ENCODE measurements at places on chromosomes 16 and 17.
A peak's percentile ranks its signal among the peaks of the same experiment; 100 is the strongest.

DNA sequence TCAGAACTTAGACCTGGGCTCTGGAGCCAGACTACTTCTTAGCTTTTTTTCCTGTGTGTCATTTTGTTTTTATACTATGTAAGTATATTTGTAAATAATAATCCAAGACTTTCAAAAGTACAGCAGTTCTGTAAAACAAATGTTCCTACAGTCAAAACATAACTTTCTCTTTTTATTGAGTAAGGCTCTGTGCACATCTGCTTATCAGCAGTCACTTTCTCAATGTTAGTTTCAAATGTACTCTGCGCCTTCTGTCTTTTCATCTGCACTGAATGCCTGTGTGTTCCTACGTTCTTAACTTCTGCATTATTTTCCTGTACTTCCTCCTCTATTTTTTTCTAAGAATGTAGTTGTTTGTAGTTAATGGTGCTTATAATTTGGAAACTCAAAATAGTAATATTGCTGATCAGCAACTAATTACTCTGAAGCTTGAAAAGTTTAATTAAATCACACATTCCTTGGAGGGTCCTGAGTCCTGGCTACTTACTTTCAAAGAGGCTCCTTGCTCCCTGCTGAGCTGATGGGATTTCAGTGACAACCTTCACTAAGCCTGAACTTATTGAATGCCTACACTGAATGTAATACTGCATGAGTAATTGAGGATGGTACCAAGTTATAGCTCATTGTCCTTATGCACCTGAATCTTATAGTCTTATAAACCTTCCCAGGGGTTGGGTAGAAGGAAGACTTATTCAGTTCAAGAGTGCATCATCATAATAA is 329.9 kb downstream of the KCNJ2 start:
- H3K36me3 ChIP-seq: no peaks in the 10 kb centered on the region
- H3K4me1 ChIP-seq: peaks cover 3% of the 10 kb centered on the region
- H3K27ac ChIP-seq: no peak overlapping the region
- no peak for DNase-seq
- H3K4me3 ChIP-seq: no peak overlapping the region

DNA sequence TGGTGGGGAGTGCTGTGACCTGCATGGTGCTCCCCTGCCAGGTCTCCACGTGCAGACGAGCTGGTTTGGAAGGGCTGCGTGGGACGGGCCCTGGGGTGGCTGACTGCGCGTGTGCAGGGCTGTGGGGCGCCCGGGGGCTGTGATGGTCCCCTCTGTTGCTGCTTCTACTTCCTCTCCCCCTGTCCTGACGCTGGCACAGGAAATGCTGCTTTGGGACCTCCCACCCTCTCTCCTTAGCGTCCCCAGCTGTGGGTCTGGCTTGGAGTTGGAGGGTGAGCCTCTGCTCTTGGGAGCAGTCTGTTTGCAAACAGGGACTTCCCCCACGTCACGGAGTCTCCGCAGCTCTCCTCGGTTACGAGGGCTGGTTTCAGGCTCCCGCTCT is 35.2 kb downstream of the TSC2 start:
- no peaks in the 10 kb centered on the region for H3K27me3 ChIP-seq
- H3K4me3 ChIP-seq: no peak overlapping the region
- DNase-seq: no peak
- peaks cover 86% of the 10 kb centered on the region for H3K36me3 ChIP-seq

- H3K27me3 ChIP-seq: peaks cover 5% of the 10 kb centered on the region
- H3K27ac ChIP-seq: peak overlapping the region; percentile 80
- no peaks in the 10 kb centered on the region for H3K36me3 ChIP-seq
- H3K4me1 ChIP-seq: peaks cover 22% of the 10 kb centered on the region
- DNase-seq: peak; percentile 83
Measured at GRCh38 chr17:55420776-55421178, 858 bp downstream of the MMD start.

DNA sequence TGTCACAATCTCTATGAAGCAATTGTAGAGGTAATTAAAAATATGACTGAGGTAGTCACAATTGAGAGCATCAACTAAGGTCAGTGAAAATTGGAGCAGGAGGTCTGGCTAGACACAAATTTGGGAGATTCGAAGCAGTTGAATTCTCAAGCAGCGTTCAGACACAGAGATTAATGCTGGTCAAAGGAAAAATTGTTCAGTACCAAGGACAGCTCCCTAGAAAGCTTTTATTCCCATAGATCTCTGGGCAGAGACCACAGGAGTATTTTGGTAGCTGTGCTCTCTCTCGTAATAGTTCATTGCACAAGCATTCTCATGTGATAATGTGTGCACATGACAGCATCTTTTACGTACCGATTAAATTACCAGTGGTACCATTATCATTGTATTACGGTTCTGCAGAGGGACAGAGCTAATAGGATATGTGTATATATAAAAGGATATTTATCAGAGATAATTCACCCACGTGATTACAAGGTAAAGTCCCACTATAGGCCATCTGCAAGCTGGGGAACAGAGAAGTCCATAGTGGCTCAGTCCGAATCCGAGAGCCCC is 387.5 kb upstream of the HSBP1 start:
- H3K27ac ChIP-seq: no peak overlapping the region
- no peak for DNase-seq
- H3K4me1 ChIP-seq: no peaks in the 10 kb centered on the region

DNA sequence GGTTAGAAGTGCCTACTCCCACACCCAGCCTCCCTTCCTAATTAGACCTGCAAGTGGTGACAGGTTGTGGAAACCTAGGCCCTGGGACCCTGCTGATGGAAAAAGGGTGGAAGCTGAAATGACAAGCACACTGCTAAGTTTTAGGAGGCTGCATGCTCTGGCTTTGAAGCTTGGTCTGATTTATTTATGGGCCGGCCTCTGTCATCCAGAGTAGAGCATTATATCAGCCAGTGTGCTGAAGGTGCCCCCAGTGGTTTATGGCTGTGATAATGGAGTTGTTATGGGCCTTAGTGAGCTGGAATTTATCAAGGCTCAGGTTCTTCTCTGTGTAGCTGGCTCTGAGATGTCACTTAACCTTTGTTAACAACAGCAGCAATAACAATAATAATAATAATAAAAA is 142.6 kb downstream of the UTP18 start:
- DNase-seq: no peak
- H3K4me1 ChIP-seq: no peaks in the 10 kb centered on the region
- no peak overlapping the region for H3K4me3 ChIP-seq

DNA sequence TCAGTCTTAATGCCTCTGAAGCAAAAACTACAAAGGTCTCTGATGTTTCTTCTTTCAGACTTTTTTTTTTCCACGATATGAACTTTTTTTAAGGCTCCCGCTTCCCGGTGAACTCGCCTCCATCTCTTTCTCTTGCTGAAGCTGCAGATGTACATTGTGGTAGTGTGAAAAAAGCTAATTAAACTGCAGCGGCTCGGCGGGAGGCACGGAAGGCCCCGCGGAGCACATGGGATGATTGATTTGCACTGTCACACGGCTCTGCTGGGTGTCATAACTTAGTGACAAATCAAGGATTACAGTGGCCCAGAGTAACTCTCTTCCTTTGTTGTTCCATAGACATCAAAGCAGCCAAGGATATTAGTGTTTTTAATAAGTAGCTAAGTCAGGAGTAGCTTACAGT is 196.3 kb downstream of the AXIN2 start:
- no peaks in the 10 kb centered on the region for H3K36me3 ChIP-seq
- H3K4me1 ChIP-seq: peaks cover 5% of the 10 kb centered on the region
- no peak overlapping the region for H3K4me3 ChIP-seq
- DNase-seq: no peak
- peaks cover 6% of the 10 kb centered on the region for H3K27me3 ChIP-seq
- H3K27ac ChIP-seq: no peak overlapping the region

DNA sequence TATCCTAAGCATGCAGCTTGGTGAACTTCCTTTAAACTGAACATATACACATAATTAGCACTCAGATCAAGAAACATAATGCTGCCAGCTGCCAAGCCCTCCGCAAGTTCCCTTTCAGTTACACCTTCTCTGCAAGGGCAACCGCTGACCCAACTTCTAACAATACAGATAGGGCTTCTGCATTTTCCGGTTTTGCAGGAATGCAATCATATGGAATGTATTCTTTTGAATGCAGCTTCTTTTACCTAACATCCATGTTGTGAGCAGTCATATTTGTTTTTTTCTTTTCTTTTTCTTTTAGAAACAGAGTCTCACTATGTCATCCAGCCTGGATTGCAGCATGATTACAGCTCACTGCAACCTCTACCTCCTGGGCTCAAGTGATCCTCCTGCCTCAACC is 110.7 kb downstream of the GSG1L start:
- DNase-seq: peak; percentile 4
- H3K4me3 ChIP-seq: no peak overlapping the region
- H3K27ac ChIP-seq: no peak overlapping the region
- H3K4me1 ChIP-seq: no peaks in the 10 kb centered on the region
- H3K27me3 ChIP-seq: peaks cover 21% of the 10 kb centered on the region
- H3K36me3 ChIP-seq: no peaks in the 10 kb centered on the region

DNA sequence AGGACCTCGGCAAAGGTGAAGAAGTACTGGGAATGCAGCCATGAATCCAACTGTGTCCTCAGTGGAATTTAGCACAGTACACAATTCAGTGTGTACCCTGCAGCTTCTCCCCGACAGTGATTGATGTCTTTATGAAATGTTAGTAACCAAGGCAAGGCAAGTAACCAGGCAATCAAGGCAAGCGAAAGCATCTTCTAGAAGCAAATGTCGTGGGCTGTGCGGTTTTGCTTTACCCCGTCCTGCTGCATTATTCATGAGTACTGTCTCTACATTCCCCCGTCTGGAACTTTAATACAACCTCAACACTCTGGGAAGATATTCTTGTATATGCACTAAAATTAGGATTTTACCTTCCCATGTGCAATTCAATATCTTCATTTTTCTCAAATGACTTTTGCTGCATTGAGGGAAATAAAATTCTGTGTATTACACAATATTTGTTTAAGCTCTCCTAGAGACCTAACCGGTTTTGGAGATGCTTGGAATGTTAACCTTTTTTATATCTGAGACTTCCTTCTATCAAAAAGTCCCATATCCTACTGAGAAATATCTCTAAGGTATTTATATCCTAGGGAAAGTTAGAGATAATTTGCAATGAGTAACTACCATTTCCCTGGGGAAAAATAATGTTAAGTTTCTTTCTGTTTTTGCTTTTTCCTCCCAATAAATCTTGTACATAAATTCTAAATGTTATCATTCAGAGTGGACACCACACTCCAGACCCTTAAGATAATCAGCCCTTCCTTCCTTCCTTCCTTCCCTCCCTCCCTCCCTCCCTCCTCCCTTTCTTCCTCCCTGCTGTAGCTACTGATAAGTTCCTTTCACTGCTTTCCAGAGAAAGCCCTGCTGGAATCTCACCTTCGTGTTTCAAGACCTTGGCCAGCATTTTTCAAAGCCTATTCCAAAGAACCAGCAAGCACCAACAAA is 51.9 kb upstream of the ADORA2B start:
- no peak overlapping the region for H3K27ac ChIP-seq
- DNase-seq: no peak
- H3K4me3 ChIP-seq: no peak overlapping the region
- no peaks in the 10 kb centered on the region for H3K27me3 ChIP-seq

DNA sequence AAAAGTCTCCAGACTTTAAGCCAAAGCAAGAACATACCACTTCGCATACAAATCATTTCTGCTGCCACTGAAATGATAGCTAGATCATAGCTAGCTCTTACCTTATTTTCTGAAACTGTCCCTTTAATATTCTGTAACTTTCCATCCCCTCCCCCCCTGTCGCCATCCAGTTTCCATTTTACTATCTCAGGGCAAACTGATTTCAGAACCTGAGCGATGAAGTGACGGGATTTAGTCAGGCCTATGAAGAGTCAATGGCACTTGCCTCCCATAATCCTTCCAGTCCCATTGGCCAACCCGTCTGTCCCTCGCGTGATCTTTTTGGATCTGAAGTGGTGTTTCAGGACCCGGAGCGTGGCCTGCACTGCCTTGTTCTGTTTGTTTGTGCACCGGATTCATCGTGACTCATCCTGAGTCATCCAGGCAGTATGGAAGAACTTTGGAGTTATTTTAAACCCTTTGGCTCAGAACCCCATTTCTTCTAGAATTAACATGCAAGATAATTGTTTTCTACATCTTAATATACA is 199.8 kb upstream of the CHMP6 start:
- no peaks in the 10 kb centered on the region for H3K27me3 ChIP-seq
- peak; percentile 86 for DNase-seq
- peaks cover 47% of the 10 kb centered on the region for H3K4me1 ChIP-seq
- H3K27ac ChIP-seq: peak overlapping the region; percentile 74

GRCh38 chr17:81516439-81516838 is 3.8 kb upstream of the ACTG1 start:
- H3K4me3 ChIP-seq: peak overlapping the region; percentile 96

GRCh38 chr16:11497851-11498289 is 88.8 kb downstream of the LITAF start:
- peaks cover 28% of the 10 kb centered on the region for H3K4me1 ChIP-seq
- DNase-seq: no peak
- H3K27ac ChIP-seq: peak overlapping the region; percentile 80
- no peaks in the 10 kb centered on the region for H3K27me3 ChIP-seq

DNA sequence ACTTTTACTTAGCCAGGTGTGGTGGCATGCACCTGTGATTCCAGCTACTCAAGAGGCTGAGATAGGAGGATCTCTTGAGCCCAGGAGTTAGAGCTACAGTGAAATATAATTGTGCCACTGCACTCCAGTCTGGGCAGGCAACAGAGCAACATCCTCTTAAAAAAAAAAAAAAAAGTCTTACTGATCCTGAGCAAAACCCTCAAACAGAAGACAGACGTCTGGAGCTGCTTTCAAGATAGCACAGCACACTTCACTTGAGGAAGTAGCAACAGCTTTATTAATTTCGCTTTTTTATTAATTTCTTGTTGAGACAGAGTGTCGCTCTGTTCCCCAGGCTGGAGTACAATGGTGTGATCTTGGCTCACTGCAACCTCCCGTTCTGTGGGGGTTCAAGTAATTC is 10.2 kb upstream of the GGA2 start:
- H3K36me3 ChIP-seq: peaks cover 43% of the 10 kb centered on the region
- DNase-seq: no peak
- no peak overlapping the region for H3K4me3 ChIP-seq
- H3K27ac ChIP-seq: no peak overlapping the region
- H3K27me3 ChIP-seq: no peaks in the 10 kb centered on the region

DNA sequence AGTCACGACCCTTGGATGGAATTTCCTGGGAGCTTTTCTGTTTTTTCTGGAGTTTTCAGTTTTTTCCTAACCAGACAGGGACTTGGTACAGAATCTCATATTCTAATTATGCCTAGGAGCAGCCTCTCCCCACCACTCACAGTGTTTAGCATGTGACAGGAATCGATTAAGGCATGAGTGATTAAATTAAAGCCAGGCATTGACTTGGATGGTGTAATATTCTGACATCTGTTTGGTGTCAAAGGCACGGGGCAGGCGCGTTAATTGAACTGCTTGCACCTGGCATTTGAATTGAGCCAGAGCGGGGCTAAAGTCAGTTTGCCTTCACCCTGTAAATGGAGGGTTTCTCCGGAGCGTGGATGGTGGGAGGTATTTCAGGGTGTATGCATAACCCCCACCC is 11.9 kb downstream of the MAPT start:
- H3K4me3 ChIP-seq: no peak overlapping the region
- H3K27me3 ChIP-seq: peaks cover 14% of the 10 kb centered on the region
- peaks cover 13% of the 10 kb centered on the region for H3K4me1 ChIP-seq
- no peaks in the 10 kb centered on the region for H3K36me3 ChIP-seq

Data from suprapubic skin (tissue), 4 donors.